A549 (cell line): ENCODE measurements at places on chromosomes 5 and 9.

DNA sequence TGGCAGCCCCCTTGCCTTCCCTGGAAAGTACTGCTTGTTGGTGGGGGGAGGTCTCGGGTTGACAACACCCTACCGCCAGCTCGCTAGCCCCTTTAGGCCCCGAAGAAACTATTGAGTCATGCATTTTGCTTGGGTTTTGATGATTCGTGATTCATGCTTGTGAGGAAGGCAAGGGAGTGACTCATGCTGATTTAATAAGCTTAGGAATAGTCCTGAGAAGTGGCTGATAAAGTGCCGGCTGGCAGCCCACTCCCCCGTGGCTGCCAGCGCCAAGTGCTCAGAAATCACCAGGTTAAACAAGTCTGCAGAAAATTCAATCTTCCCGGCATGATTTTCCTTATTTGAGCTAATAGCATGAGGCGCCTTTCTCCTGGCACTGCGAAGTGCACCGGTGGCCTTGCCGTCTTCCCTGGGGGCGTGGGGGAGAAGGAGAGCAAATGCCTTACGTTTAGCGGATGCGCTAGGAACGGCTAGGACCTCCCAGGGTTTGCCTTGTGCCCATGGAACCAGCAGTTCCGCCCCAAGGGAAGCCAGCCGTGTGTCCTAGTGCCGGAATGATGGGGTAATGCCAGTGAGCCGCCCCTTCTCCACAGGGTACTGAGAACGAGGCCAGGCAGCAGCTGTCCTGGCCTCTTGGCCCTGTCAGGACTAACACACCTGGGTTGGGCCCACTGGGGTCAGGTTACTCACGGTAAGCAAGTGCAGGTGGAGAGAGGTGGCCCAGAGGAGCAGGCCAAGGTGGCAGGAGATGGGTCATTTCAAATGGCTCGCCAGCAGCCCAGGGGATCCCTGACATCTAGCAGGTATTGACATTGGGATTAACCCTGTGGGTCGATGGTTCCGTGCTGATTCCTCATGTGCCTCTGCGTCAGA is 151.9 kb downstream of the MACROH2A1 start:
- DNase-seq: peak; percentile 86

GRCh38 chr5:54844905-54845566 is 140.4 kb downstream of the ESM1 start:
- DNase-seq: peak; percentile 35

DNA sequence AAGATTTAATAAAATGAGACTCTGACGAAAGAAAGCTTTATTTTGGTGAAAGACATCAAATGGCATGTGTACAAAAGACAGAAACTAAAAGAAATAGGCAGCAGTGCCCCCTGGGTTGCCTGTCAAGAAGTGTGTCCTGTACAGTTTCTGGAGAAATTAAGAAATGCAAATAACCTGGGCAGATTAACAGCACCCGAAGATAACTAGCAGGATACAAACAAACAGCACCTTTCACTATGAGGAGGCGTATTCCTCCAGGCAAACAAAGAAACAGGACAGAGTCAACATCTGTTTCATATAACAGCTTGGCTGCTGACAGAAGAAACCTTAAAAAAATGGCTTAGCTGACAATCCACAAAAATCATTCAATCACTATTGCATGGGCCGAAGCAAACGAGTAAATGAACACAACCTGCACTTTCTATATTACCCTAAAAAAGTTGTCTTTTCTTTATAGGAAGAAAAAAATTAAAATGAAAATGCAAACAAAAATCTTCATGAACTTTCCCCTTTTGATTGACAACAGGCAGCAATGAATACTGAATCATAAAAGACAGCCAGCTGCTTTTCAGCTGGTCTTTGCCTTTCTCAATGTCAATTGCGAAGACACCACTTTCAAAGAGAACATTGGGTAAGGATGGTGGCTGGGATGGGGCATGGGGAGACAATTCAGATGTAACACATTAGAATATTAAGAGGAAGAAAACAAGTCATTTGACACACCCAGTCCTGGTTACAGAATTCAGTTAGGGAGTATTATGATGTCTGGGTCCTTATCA is 162.1 kb downstream of the ARL15 start:
- no peak for DNase-seq

- no peak for DNase-seq
These were observed 42.0 kb downstream of the SUB1 start for GRCh38 chr5:32627219-32627870.

DNA sequence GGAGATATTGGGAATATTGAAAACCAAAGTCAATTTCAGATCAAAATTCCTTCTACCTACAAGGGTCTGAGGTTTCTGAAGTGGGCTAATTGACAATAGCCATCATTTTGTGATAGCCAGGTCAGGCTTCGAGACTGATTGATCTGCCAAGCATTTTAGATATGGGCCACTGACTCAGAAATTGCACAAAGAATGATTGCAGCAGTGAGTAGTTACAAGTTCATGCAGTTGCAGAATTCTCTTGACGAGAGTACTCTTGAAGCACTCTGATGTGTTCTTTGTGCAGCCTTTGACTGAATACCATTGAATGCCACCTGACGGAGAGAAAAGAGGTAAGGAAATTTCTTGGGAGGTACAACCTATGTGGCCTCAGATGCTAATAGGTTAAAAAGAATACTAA is 8.3 kb downstream of the C9orf57 start:
- no peak for DNase-seq

- peak; percentile 22 for DNase-seq
These were observed 459.6 kb upstream of the PAPPA start for GRCh38 chr9:115694014-115694413.

DNA sequence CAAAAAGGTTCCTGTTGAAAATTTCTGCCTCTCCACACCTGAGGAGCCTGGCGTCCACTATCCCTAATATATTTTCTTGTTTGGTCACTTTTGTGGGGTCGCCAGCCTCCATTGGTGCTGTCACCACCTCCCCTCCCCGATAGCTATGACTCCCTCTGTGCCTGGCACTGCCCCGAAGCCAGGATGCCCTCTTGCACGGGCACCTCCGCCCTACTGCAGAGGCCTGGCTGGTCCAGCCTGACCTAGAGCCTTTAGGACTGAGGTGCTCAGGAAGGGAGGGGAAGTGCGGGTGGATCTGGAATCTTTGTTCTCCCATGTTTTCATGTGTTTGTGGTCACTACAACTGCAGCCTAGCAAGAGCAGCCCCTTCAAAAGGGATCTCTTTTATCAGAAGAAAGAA is 62.6 kb downstream of the WNK2 start:
- DNase-seq: no peak

DNA sequence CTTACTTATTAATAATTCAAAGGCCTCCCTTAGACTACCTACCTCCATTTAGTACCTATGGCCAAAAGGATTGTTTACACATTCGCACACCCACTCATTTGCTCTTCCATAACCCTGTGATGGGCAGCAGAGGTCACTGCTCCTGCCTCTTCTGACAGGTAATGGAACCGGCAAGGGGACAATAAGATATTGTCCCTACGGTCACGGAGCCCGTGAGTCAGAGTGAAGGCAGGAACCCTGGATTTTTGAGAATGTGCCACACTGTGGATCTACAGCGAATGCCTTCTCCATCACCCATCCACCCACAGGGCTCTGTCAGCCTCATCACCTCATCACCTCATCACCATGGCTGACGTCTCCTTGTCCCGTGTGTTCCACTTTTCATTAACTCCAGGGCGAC is 132.3 kb downstream of the MYO10 start:
- DNase-seq: no peak
